Dorsolateral prefrontal cortex (tissue), 122 donors: ENCODE measurements at places on chromosomes 4 and X. TPM values are rescaled to one million over a fixed set of nuclear protein-coding genes. Genes with fewer than 3 reads are reported as not detected.

Gene TRMT2B
- total RNA-seq: 16.6 TPM

DNA sequence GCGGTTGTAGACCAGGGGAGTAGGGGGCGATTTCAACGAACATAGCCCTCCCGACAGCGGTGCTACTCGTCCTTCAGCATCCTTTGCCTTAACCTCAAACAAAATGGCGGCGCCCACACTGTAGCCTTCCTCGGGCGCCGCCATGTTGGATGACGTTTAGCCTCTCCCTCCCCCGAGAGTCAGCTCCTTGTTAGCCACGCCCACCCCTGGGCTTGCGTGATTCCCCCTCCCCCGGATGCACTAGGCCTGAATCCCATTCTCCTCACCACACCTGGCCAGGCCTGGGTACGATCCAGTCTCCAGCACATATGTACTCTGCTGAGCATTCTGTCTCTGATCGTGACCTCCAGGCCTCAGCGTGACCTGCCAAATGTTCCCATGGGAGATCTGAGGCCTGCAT, 49.0 kb upstream of the ZNF157 start:
- peak; percentile 81 for DNase-seq

DNA sequence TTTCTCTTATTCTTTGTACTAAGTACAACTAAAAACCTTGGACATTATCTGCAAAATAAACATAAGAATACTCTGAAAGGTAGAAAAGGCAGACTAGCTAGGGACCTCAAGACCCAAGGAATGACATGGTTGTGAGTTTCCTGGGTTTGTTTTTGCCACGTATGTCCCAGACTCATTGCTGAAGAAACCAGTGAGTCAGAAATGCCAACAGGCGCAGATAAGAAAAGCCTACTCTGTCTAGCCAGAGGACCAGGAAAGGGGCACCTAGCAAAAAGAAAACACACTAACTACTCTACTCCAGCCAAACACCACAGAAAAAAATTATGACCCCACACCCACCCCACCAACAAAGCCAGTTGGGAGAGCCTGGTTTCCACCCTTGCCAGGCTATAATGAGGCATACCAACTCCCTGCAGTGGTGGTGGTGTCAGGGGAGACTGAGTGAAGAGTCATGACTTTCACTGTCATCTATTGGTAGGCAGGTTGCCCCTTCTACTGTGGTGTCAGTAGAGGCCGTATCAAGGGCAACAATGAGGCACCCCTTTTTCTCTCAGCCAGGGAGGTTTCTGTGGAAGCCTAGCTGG, 10.9 kb downstream of the MTMR1 start:
- DNase-seq: no peak

DNA sequence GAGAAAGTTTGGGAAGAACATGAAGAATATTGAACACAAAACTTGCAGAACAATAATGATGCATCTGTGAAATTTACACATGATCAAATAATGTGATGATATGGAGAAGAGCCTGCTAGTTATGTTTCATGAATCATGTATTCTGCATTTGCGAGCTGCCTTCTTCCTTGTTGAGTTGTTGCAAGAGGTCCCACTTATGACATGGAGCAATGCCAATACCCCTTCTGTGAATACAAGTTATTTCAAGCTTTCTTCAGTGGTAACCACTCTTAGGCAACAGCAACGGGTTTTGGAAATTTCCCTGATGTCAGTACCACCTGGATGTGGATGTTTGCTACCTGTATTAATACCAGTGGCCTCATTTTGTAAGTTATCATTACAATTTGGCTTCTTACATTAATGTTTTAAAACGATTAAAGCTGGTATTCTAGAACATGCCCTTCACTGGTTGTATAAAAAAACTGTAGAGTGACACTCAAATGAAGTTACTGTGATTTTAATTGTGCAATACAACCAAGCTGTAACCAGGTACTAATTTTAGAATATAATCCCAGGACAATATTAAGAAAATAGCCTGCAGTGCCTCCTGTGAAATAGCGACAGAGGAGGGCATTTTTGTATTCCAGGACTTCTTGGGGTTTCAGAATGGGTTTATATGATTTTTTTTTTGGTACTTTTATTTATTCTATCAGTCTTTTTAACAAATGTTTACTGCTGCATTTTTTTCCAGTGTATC, 25.3 kb downstream of the IQCM start:
- DNase-seq: no peak

- no peak for DNase-seq
Measured at GRCh38 chr4:7686070-7686870, 251.5 kb upstream of the PSAPL1 start.

Gene CLNK
- total RNA-seq: not detected

Gene DCAF12L2
- total RNA-seq: 3.3 TPM

DNA sequence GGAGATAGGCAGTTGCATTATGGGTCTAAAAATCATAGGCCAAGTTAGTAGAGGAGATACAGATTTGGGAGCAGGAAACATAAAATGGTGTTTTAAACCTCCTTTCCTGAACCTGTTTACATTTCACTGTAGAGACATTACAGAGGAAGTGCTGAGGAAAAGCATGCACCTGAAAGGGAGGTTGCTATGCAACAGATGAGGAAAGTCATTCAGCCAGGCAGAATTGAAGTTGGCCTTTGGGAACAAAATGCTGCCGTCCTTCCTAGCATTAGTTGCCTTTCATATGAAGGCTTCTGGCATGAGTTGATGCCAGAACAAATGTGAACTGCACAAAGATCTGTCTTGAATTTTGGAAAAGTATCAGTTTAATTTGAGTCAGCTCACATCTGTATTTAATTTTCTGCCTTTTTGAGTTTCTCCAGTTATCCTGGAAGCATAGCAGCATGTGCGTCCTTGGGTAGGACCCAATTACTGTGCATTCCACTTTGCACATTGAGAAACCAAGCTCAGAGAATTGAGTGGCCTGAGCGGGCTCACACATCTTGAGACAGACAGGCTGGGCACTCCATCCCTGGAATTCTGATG, 38.2 kb downstream of the MAGED1 start:
- no peak for DNase-seq

DNA sequence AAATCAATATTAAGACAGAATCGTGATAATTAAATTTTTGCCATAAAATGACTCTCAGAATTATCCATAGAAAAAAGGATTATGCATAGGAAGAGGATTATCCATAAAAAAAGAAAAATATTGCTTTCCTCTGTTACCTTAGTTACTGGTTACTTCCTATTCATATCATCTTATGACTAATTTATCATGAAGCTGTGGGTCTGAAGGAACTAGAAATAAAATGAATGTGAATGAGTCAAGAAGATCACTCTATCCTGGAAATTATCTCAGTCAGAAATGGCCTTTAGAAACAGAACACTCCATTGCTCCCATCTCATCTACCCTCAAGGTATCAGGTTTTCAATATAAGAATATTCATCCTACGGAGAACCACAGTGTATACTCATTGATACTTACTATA, 19.4 kb downstream of the RPS6KA6 start:
- DNase-seq: no peak

DNA sequence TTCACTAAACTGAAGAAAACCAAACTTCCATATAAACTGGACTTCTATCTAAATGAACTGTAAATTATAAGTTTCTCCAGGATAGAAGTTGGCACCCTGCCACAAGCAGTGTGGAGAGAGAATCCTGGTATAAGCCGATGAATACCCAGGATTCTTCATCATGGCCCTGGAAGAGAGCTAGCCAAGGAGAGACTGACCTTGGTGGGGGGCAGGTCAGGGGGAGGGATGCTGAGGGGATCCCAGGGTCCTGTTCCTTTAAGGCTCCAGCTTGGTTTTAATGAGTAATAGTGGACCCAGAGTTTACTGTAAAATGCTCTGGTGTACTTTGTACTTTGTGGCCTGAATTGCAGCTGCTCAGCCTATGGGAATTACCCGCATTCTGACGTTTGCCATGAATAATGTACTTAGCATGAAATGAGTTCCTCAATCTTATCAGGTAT, 16.9 kb downstream of the RASSF6 start:
- DNase-seq: no peak

DNA sequence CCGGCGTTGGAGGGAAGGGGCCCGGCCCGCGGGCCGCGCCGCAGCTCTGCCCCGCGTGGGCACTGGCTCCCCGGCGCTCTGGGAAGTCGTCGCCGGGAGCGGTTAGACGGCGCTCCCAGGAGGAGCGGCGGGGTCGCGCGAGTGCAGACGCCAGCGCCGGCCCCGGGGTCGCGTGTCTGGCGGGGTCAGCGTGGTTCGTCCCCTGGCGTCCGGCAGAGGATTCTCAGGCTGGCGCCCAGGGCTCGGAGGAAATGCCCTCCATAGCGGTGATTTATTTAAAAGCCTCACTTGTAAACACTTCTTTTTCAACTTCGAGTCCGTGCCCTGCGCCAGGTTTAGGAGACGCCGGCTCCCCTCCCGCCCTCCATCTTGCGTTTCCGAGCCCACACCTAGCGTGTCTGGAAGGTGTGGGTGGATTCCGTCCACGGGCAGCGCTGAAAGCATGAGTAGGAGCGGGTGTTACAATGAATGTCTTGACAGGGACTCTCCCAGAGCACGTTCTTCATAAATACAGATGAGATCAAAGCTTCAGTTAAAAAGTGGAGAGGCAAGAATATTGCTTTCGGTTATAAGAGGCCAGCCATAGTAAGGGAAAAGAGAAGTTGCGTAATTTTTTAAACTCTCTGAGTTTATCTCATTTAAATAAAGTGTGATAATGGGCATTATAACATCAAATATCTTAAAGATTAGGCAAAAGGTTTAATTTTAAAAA, 692 bp downstream of the FAM241A start:
- DNase-seq: peak; percentile 26

DNA sequence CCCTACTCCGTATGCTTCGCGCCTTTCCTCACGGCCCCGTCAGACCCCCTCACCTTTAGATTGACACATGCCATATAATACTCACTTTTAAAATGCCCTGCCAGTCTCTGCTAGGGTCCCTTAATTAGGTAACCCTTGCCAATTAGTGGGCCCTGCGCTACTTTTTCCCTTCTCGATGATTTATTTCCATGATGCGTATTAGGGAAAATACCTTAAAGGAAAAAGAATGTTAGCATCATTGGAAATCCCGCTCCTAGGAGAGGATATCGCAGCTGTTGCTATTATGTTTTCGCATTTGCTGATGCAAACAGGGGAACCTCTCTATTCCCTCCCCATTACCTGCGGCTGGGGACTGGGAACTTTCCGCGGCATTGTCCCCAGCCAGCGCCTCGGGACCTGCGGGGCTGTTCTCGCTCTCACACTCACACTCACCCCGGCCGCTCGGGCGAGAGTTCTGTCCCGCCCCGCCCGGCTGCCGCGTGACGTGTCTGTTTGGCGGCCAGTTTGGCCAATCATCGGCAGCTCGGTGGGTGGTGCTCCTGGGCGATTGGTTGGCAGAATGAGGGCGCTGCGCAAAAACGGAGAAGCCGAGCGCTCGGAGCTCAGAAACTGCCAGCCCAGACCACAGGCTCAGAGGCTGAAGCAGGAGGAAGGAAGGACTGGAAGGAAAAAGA, at the start of gene PCDH10:
Gene PCDH10 (plus strand): TSS at position 605 of the 674 bp plus-strand sequence. CDS start 847 bp downstream, outside the sequence.
- DNase-seq: peak; percentile 99

DNA sequence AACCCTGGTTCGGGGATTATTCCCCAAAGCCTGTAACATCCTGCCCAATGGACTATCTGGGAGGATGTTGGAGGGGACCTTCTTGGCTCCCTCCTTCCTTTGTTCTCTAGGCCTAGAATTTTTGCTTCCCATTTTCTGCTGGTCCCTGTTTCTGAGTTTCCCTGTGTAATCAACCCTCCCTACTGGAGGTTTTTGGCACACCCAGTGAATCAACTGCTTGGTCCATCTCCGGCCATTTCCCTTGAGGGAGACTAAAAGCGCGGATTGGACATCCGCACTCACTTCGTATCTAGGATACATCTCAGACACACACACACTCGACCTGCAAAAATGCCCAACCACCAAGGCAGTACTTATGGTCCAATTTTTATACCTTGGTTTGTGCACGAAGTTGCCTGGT, 108.2 kb upstream of the MAGEE2 start:
- DNase-seq: no peak

DNA sequence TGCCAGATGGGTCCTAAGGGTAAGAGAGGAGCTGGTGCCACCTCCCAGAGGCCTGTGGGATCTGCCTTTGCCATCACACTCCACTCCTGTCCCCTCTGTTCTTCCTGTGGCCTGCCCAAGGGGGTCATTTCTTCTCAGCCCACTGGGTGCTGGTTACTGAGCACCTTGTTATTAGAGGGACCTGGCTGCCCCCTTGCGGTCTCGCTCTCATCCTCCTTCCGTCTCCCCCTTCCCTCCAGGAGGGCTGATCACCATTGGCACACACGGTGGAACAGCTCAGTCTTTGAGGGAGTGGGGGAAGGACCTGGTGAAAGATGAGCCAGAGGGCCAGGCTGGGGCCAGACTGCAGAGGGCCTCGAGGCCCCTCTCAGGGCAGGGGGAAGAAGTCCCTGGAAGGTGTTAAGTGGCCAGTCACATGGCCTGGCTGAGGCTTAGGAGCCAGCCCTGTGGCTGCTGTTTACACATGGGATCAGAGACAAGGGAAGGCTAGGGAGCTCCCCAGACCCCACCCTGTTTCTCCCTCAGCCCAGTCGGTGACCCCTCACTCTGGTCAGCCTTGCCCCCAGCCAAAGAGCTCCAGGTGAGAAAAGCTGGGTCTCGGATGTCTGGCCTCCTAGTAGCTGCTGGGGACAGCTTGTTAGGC, 68.1 kb downstream of the MTMR1 start:
- DNase-seq: no peak

DNA sequence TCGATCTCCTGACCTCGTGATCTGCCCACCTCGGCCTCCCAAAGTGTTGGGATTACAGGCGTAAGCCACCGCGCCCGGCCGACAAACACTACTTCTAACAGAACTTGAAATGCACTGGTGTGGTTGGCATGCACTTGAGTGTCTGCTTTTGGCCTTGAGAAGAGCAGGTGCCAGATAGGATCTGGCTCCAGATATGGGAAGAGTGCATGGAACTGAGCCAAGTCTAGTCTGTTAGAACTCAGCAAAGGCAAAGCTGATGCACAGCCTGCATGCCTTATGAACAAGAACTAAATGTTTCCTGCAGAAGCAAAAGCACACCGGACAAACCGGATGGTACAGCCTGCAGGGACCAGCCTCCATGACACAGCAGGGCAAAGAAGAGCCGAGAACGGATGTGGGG, 35.1 kb upstream of the TBL1X start:
- peak; percentile 50 for DNase-seq

DNA sequence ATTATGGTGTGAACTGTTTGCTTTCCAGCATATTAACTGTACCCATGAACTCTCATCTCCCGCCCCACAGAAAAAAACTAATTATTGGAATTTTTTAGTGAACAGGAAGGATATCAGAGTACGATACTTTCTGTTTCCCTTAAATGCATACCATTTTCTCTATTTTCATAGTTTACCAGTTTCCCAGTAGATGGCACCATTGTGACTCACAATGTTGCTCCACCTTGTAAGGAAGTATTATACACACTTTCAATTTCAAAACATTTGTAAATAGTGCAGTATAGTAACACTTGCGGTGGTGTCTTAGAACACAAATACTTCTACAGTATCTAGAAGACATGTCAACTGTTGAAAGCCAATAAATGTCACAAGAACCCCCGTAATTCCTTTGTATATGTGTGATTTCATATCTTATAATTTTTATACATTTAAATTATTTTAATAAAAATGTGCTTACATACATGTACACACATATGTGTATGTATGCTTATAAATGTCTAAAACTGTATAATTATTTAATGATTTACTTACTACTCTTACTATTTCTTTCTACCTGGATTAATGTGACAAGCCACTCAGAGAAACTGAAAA, 167.3 kb downstream of the SLIT2 start:
- no peak for DNase-seq
